Stimulated activated CD4-positive, alpha-beta T cell treated with anti-CD3 and anti-CD28 coated beads, TNF-alpha, amount 100 ng/mL, for 4 hours (primary cell): ENCODE measurements at places on chromosomes 4 and X.

DNA sequence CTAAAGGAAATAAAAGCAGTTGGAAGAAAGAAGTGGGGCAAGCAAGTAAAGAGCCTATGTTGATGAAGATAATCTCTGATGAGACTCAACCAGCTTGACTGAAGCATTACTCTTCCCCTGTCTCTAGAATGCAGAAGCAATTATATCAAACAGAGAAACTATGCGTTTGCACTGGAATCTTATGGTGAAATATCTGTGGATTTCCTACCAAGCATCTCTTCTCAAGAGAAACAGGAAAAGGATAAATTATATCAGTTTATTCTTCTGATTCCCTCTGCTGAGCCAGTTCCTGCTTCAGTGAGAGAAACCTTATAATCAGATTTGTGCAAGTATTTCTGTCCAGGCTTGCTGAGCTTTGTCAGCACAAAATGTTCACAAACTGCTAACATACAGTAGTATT is 316.7 kb upstream of the SLC7A11 start:
- no peak for DNase-seq

GRCh38 chr4:133856731-133857355 is 344.7 kb downstream of the PABPC4L start:
- no peak for DNase-seq

- DNase-seq: no peak
Measured at GRCh38 chr4:37445023-37445422, 200.5 kb downstream of the NWD2 start.

DNA sequence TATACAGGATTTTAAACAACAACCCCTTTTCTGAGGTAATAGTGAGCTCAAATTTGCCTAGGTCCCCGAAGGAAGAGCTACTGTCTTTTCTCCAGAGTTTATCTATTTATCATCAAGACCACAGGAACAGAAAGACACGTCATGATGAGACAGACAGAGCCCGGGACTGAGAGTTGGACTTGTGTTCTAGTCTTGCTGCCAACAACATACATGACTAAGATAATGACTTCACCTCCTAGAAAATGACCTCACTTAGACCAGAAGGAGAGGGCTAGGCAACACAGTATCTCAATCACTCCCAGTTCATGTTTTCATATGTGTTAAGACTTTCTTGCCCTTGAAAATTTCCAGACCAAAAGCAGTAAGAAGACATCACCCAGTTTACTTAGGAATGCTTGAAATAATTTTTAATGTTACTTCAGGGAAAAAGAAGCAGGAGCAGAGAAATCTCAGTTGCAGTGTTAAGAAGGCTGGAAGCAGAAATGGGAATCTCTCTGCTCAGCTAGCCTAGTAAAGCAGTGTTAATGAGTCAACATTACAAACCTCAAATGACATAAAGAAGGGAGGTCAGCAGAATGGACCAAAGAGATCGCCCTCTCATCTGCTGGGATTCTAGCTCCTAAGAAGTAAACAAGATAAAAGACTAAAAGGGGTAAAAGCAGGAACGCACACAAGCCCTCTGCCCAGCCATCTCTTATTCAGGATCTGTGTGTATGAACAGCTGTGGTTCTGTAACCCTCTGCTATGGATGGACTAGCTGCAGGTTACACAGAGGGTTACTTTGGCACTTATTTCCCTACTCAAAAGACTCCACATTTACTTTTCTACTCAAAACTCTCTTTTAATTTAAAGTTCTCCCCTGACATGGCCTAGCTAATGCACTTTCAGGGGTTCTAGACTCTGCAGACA is 24.8 kb downstream of the PDGFC start:
- no peak for DNase-seq

DNA sequence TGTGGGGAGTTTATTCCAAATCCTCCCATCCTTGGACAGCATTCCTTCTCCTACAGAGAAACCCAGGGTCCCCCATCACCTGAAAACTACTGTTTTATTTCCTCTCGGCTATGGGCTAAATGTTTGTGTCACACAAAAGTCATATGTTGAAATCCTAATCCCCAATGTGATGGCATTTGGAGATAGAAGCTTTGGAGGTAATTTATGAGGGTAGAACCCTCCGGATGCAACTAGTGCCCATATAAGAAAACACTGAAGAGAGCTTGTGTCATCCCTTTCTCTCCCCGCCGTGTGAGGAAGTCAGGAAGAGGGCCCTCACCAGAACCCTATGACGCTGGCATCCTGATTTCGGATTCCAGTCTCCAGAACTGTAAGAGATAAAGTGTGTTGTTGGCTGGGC is 127.8 kb upstream of the NOCT start:
- DNase-seq: no peak

DNA sequence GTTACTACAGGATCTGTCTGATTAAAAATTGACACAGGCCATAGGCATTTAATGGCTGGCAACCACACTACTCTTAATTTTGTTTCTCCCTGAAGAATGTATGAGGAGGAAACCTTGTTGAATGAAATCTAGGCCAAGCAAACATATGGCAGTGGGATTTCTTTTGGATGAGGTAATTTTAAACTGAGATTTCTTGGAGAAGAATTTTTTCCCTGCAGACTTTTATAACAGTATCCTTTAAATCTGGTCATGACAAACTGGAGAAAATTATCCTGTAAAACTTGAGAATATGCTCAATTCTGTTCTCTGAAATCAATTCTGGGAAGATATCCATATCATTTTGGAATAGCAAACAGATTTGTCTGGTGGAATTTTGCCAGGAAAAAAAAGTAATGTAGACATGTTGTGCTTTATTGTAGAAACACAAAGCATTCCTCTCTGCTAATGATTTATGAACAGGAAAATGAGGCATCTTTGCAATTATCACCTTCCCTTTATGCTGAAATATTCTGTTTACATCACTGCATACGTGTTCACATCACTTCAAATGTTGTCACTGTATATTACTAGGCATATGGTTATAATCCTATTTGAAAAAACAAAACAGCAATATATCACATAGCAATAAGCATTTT is 108.3 kb upstream of the ARSJ start:
- no peak for DNase-seq

- DNase-seq: no peak
Measured at GRCh38 chr4:70637239-70637913, 8.8 kb downstream of the ENAM start.

GRCh38 chrX:131783555-131784308 is 239.4 kb upstream of the STK26 start:
- no peak for DNase-seq
